ENCODE measurements at places on chromosomes 6 and 20. TPM values are rescaled to one million over a fixed set of nuclear protein-coding genes. Genes with fewer than 3 reads are reported as not detected.

- peak; percentile 62 for DNase-seq
Measured at GRCh38 chr6:3835055-3835731, 14.0 kb upstream of the FAM50B start.

GRCh38 chr6:129908356-129908755, 47.2 kb upstream of the TMEM244 start:
- DNase-seq, result no peak

- DNase-seq, result peak; percentile 81
Measured at GRCh38 chr20:56974499-56975250, 291.8 kb downstream of the BMP7 start.

- no peak for DNase-seq
Measured at GRCh38 chr6:136251394-136251793, 1.3 kb upstream of the MTFR2 start.

DNA sequence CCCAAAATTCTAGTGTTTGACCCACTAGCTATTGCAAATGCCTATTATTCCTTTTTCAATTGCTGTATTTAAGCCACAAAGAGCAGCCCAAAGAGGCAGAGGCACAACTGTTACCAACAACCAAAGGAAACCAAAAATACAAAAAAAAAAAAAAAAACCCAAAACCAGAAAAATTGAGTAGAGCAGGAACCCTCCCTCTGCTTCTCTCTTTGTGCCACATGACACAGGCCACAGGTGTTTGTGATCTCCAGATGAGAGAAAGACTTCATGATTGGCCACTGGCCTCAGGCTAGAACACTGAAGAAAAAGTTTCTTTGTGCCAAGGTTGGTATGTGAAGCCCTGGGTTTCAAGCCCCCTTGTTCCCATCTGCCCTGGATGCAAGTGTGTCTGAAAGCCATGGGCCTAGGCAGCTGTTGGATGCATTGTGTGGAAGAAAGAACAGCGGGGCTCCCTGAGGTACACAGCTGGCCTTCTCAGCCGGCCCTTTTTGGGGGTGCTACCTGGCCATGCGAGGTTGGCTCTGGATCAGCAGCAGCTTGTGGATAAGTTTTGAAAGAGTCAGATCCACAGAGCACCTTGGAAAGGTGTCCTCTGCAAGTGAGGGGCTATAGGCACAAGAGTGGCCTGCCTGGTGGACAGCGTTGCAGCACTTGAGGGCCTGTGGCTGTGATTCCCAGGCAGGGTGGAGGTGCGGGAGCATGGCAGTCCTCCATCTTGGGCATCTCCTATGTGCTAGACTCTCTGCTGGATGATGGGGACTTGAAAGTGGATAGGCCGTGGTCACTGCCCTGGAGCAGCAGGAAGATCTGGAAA, 204.5 kb downstream of the ZDHHC14 start:
- no peak for DNase-seq

DNA sequence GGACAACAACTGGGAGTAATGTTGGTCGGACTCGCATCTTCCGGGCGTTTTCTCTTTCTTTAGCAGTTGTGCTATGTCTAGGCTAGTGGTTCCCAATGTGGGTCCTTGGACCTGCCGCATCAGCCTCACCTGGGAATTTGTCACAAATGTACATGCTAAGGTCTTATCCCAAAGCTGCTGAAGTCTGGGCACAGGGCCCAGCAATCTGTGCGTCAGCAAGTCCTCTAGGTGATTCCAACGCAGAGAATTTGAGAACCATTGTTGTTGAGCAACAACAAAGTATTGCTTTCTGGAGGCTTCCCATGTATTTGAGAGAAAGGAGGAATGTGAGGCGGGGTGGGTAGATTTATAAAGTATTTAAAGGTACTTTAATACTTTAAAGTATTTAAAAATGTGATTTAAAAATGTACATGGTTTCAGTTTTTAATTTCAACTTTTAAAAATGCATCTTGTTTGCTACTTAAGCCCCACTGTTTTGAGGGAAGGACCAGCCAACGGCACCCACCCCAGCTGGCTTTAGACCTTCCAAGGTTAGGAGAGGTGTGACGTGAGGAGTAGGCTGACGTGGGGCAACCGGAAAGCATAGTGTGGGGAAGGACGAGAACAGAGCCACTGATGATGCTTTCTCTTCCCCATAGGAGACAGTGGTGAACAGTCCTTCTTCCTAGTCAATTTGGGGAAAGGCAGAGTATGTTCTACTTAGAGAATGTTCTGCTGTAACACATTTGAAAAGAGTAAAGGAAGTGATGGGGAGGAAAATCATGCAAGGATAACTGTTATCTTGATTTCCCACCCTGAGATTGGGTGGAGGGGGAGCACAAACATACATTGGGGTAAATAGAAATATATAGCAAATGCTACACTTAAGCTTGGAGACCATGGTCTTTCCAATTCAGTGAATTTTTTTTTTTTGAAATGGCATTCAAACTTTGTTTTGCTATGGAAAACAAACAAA, 4.3 kb downstream of the UST start:
- DNase-seq, result no peak

GRCh38 chr6:68158256-68158655, 476.8 kb upstream of the ADGRB3 start:
- no peak for DNase-seq

- DNase-seq, result no peak
Measured at GRCh38 chr20:12715371-12715770, 293.4 kb upstream of the SPTLC3 start.

GRCh38 chr6:95959261-95959660, 56.5 kb upstream of the FUT9 start:
- no peak for DNase-seq

- no peak for DNase-seq
Measured at GRCh38 chr6:3393836-3394202, 63.0 kb downstream of the SLC22A23 start.

DNA sequence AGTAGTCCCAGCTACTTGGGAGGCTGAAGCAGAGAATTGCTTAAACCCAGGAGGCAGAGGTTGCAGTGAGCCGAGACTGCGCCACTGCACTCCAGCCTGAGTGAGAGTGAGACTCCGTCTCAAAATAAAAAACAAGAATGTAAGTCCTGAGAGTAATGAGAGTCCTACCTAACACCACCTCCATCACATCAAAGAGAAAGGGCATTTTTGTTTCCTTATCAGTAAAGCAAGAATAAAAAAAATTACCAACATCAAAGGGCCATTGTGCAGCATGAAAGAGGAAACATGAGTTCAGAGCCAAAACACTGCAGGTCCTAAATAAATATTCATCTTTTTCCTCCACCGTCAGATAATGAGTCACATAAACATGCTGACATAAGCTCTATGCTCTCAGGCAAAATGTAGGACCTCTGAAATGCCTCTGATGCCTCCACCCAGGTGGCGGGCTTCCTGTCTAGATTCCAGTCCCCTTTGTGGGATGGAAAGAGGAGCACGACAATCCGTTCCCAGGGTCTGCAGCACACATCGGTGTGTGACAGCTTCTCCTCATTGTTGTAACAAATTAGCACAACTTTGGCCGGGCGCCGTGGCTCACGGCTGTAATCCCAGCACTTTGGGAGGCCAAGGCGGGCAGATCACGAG, 7.2 kb downstream of the ATP9A start:
- DNase-seq, result peak; percentile 86

GRCh38 chr6:119339941-119340456, 9.6 kb downstream of the MAN1A1 start:
- no peak for DNase-seq

- no peak for DNase-seq
Measured at GRCh38 chr20:58349570-58349969, 39.5 kb upstream of the VAPB start.

DNA sequence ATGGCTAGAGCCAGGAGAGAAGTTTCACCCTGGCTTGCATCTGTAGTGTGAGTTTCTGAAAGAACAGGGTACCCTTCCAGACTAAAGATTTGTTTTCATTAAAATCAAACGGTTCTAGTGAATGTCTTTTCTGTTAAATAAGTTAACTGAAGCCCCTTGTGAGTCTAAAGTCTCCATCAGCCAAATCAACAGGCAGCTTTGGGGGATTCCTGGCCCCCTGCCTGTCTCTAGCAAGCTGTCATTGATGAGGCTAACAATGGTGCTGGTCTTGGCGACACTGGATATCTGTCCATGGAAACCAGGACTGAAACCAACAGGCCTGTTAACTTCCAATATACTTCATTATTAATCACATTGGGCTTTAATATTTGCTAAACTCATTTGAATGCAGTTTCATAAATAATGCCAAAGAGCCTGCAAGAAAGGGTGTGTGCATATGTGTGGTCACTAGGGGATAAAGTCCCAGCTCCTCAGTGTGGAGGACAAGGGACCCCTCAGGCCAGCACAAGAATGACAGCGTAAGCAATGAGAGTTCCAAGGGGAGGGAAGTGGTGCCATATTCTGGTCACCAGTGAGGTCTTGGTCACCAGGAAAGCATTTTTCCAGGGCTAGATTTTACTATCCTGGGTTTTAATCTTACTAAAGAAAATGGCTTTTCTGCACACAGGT, 9.1 kb upstream of the RNF182 start:
- no peak for DNase-seq

DNA sequence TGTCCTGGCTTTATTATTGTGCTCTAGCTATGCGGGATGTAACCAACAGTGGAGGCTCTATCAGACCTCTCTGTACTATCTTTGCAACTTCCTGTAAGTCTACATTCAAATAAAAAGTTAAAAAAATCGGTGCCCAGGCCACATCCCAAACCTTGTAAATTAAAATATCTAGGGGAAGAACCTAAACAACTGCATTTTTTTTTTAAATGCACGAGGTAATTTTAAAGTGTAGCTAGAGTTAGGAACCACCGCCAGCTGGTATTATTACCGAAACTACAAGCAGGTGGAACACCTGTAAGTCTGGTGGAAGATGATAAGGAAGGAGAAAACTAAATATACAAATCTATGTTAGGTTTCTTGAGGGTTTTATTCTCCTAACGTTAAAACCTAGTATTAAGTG, 34.5 kb upstream of the ID4 start:
- DNase-seq, result no peak

DNA sequence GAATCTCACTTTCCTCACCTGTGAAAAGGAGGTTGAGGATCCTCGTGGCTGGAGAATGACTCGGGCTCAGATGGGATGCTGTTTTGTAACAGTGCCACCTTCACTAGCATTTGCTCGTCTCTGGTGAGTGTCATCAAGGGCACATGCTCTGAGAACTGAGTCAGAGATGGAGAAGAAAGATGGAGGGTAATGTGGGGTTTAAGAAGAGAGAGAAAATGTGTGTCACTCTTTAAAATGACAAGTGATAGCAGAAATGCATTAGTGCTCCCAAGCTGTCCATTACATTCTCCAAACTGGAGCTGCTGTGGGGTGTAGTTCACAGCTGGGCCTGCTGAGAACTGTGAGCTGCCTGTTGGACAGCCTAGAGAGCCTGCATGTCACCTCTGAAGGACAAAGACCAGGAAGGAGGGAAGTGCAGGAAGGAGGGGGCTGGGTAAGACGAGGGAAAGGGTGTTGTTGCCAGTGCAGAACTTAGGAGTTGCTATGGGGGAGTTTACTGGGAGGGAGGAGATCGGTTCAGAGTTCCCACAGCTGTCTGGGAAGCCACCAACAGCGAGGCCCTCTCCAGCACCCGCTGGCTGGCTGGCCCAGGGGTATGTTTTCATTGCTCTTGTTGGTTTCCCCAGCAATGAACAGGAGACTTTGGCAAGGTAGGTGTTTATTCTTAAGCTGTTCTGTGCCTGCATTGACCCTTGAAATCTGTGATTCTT, 19.8 kb downstream of the GMPR start:
- no peak for DNase-seq

DNA sequence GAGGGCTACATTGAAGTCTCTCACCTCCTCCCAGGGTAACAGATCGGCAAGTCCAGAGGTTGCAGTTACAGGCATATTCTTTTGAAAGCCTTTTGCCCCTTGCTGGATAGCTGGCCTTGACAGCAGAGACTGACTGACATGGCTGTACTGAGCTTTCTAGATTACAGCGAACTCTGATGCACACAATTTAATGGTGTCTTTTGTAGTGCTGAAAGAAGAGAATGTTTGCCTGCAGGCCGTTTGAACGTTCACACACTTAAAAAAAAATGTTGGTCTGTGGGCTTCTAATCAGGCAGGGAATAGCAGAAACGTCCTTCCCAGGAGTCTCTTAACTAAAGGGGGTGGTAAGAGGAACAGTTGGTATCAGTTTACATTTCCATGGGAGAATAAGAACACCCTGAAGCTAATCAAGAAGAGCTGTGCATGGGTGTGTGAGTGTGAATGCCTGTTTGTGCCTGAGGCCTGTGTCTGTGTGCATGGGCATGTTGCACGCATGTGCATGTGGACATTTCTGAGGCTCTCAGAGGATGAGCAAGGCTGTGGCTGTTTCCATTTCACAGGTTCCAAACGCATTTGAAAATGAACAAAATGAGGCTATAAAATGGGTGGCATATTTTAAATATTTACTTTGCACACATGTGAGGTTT, 213.9 kb upstream of the SSTR4 start:
- DNase-seq, result no peak

DNA sequence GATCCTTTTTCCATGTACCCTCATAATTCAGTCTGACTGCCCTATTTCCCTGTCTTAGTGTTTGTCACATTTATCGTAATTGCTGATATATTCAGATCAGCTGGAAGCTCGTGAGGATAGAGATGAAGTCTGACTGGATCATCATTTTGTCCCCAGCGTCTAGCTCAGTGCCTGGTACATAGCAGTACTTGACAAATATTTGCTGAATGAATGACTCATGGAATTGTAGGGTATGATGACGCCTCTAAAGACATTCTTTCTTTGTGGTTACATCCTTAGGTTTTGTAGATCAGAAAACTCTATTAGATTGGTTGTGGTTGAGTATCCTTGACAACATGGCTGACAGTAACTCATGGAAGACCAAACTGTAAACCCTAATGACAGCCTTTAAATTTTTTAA, 68.9 kb downstream of the MTHFD1L start:
- DNase-seq, result no peak

DNA sequence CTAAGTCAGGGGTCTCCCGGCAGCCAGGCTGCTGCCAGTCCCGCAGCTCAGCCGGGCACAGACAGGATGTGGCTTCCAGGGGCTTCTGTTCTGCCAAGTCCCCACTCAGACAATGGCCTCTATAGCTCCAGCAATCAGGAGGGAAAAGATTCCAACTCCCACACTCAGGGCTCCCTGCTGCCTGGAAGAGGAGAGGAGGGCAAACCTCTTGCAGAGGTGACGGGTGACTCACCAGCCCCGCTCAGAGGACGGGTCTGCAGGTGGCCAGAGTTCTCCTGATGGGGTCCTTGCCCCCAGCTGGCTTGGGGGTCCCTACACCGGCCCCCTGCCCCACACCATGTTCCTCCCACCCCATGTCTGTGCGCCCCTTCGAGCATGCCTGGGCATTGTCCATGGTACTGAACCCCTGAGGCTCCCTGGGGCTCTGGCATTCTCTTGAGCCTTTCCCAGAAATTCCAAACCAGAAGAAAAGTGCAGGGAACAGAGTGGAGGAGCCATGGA, 32.6 kb downstream of the NTSR1 start:
- no peak for DNase-seq

Gene SLC12A5
- total RNA-seq, result 1.9 TPM

Gene GJE1
- not detected for total RNA-seq

Gene ADGB
- total RNA-seq, result not detected

Gene ANKRD66
- not detected for total RNA-seq

Gene MPIG6B
- total RNA-seq, result not detected

Gene NOTCH4
- total RNA-seq, result 0.43 TPM

Gene NKX2-4
- not detected for total RNA-seq

Gene SPTLC3
- total RNA-seq, result 34.7 TPM

Data from Caco-2 (cell line).